Activated CD4-positive, alpha-beta T cell treated with anti-CD3 and anti-CD28 coated beads, Interleukin-2, amount 10 ng/mL, durations not matched to agents 7 days and 5 days (primary cell): ENCODE measurements at places on chromosomes 3 and 15.

DNA sequence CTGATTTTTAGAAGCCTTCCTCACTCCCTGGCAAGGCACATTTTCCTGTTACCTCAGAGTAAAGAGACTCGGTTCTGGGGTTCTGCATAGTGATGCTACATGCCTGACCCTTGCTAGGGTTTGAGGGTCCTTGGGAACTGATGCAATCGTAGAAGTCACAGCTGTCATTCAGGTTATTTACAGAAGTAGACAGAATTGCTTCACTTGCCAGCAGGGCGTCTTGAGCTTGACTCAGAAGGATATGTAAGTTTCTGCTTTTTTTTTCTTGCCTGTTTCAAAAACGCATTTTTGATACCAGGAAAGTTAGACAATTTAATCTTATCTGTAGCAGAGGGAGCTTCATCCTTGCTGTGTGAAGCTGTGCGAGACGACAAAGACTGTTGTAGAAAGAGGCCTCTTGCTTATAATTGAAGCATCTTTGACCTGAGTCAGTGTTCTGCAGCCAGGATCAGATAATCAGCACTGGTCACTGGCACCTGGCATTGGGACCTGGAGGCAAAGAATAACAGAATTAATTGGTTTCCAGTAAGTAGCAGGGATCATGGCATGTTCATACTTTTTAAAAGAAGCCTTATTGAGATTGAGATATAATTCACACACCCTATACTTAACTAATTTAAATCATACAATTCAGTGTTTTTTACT lies 24.8 kb downstream of the CACNA1D start:
- peaks cover 15% of the 10 kb centered on the region for H3K27me3 ChIP-seq
- no peak for DNase-seq
- no peaks in the 10 kb centered on the region for H3K36me3 ChIP-seq
- no peaks in the 10 kb centered on the region for H3K4me1 ChIP-seq
- H3K27ac ChIP-seq, result no peak overlapping the region

GRCh38 chr3:126487151-126487771 lies 11.6 kb upstream of the ZXDC start:
- no peak overlapping the region for H3K4me3 ChIP-seq
- peaks cover 17% of the 10 kb centered on the region for H3K4me1 ChIP-seq

DNA sequence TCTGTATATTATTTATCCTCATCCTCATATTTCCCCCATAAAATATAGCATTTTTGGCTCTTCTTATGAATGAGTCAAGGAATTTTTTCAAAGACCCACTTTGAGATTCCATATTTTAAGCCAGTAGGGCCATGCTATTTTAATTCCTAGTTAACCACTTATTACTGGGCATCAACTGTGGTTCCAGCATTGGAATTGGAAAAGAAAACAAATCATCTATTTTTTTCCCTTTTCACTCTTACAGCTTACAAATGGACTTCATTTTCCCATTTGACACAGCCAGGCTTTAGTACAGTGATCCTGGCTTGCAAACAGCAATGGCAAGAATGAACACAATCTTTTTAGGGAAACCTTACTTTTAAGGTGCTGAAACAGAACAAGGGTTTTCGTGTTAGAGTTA lies 19.4 kb upstream of the PLCL2 start:
- H3K27me3 ChIP-seq, result peaks cover 26% of the 10 kb centered on the region
- no peak overlapping the region for H3K27ac ChIP-seq
- H3K36me3 ChIP-seq, result peaks cover 3% of the 10 kb centered on the region
- H3K4me3 ChIP-seq, result no peak overlapping the region
- DNase-seq, result no peak
- peaks cover 12% of the 10 kb centered on the region for H3K4me1 ChIP-seq

DNA sequence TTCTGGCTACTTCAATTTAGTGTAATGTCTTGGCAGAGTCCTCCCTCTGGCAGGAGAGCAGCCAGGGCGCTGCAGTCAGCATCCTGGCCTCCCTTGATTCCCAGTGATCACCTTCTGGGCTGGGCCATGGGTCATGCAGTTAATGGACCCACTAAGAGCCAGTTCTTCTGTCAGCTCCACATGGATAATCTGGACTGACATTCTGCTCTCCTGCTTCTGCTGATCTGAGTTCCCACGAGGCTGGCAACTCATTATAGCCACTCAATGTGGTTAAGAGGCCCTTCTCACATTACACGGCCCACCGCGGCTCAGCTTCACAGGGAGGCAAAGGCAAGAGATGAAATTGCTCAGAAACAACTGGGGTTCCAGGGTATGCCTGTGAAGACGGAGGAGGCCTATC lies 94.0 kb downstream of the WDR76 start:
- H3K27ac ChIP-seq, result no peak overlapping the region
- no peaks in the 10 kb centered on the region for H3K4me1 ChIP-seq
- DNase-seq, result no peak
- H3K27me3 ChIP-seq, result no peaks in the 10 kb centered on the region

GRCh38 chr3:127153506-127153815 lies 39.5 kb upstream of the PRR23E start:
- no peaks in the 10 kb centered on the region for H3K36me3 ChIP-seq
- no peak overlapping the region for H3K4me3 ChIP-seq
- H3K27me3 ChIP-seq, result no peaks in the 10 kb centered on the region
- DNase-seq, result no peak
- H3K4me1 ChIP-seq, result no peaks in the 10 kb centered on the region

- no peaks in the 10 kb centered on the region for H3K27me3 ChIP-seq
- no peak overlapping the region for H3K4me3 ChIP-seq
- H3K4me1 ChIP-seq, result peaks cover 9% of the 10 kb centered on the region
- no peaks in the 10 kb centered on the region for H3K36me3 ChIP-seq
Observed at GRCh38 chr15:40852529-40852928, 8.7 kb downstream of the SPINT1 start.

DNA sequence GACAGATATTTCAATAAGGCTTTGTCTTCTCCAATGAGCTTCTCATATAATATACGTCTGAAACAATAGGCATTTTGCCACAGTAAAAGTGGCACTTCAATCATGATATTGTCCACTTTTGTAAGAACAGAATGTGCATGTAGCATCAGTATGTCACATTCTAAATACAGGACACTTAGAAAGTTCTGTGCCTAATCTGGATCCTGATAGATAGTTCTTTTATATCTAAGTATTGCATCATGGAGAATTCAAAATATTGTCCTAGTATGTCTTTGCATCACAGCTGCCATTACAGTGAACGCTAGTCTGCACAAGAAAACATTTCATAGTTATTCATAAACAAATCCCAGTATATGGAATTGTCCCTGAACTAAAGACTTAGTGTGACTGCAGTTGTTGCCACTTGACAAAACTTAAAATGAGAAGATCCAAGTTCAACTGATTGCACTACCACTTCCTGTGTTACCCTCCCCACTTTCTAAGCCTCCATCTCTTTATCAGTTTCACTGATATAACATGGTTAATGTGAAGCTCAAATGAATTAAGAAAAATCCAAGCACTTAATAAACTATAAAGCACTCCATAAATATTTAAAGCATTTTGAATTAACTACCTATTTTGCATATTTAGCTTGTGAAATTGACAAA lies 19.6 kb downstream of the LRRFIP2 start:
- no peak for DNase-seq
- H3K27ac ChIP-seq, result no peak overlapping the region
- peaks cover 24% of the 10 kb centered on the region for H3K36me3 ChIP-seq

GRCh38 chr3:161745741-161746140 lies 249.1 kb downstream of the OTOL1 start:
- no peaks in the 10 kb centered on the region for H3K36me3 ChIP-seq
- no peak overlapping the region for H3K4me3 ChIP-seq
- no peaks in the 10 kb centered on the region for H3K27me3 ChIP-seq
- DNase-seq, result no peak

GRCh38 chr15:25987638-25988037 lies 124.5 kb upstream of the ATP10A start:
- H3K4me3 ChIP-seq, result no peak overlapping the region
- no peaks in the 10 kb centered on the region for H3K36me3 ChIP-seq
- no peaks in the 10 kb centered on the region for H3K4me1 ChIP-seq
- H3K27me3 ChIP-seq, result no peaks in the 10 kb centered on the region
- no peak for DNase-seq

DNA sequence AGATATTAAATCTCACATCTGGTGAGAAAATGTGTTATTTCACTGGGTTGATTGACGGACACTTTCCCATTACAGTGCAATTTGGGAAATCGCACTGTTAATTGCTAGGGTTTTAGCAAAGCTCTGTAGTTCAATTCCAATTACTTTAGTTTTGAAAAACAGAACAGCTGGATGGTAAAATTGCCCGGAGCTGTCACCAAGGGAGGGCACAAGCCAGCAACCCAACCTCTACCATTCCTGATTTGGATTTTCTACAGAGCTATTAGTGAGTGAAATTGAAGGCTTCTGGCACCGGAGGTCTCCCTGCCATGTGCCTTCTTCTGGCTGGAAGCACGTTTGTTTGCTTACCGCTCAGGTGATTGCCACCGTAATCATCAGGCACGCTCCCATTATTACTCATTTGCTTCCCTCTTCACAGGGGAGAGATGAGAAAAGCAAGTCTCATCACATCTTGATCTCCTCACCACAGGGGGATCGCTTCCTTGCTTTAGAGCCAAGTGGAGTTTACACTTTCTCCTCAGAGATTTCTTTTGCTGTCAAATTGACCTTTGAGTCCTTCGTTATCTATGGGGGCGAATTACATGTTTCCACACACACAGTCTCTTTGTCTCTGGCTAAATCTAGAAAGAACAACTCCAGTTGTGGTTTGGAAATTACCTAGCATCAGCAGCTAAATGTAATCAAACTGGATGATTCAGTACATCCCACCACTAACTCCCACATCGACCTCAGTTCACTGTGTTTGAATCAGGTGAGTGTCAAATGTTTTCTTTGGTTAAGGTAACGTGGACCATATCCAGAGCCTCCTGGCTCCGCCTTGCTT lies 421.7 kb upstream of the GOLIM4 start:
- DNase-seq, result no peak
- no peaks in the 10 kb centered on the region for H3K27me3 ChIP-seq
- H3K4me3 ChIP-seq, result no peak overlapping the region
- H3K36me3 ChIP-seq, result no peaks in the 10 kb centered on the region
- no peaks in the 10 kb centered on the region for H3K4me1 ChIP-seq

DNA sequence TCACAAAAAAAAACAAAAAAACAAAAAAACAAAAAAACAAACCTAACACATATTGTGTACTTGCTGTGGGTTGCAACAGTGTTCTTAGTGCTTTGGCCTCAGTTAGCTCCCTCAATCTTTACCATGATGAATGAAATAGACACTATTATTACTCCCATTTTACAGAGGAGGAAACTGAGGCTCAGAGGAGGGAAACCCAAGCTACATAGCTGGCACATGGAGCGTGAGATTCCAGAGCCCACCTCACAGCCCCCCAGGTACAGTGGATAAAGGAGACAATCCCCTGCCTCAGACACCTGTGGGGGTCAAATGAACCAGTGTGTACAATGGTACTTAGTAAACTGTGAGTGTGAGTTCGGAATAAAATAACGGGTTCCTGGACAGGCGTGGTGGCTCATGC lies 104.9 kb upstream of the SMAD3 start:
- no peaks in the 10 kb centered on the region for H3K36me3 ChIP-seq
- no peak overlapping the region for H3K4me3 ChIP-seq
- DNase-seq, result no peak
- no peaks in the 10 kb centered on the region for H3K27me3 ChIP-seq
- H3K4me1 ChIP-seq, result peaks cover 7% of the 10 kb centered on the region

- no peak overlapping the region for H3K4me3 ChIP-seq
- H3K27me3 ChIP-seq, result no peaks in the 10 kb centered on the region
- DNase-seq, result no peak
- no peaks in the 10 kb centered on the region for H3K4me1 ChIP-seq
Observed at GRCh38 chr15:94443186-94443585, 211.8 kb downstream of the MCTP2 start.

GRCh38 chr3:15310491-15311370 lies 21.7 kb downstream of the SH3BP5 start:
- H3K4me1 ChIP-seq, result peaks cover 64% of the 10 kb centered on the region
- DNase-seq, result peak; percentile 70
- H3K36me3 ChIP-seq, result peaks cover 15% of the 10 kb centered on the region
- H3K27ac ChIP-seq, result peak overlapping the region; percentile 82

DNA sequence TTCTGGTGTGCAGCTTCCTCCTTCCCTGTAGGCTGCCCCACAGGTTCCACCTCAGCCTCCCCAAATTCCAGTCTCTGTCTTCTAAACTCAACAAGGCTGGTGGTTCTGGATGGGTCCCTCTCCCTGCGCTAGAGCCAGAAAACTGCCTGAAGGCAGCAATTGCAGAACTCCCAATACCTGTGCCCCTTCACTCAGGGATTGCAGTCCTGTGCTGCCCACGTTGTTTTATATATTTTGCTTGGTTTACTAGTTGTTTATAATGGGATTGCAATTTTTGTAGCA lies 14.8 kb upstream of the NPTN start:
- peaks cover 2% of the 10 kb centered on the region for H3K4me1 ChIP-seq
- DNase-seq, result no peak
- H3K27ac ChIP-seq, result no peak overlapping the region
- H3K4me3 ChIP-seq, result no peak overlapping the region
- H3K36me3 ChIP-seq, result peaks cover 2% of the 10 kb centered on the region

GRCh38 chr3:51938780-51939425 lies 2.8 kb downstream of the RRP9 start:
- H3K27ac ChIP-seq, result no peak overlapping the region
- no peaks in the 10 kb centered on the region for H3K27me3 ChIP-seq
- DNase-seq, result no peak
- H3K4me1 ChIP-seq, result peaks cover 42% of the 10 kb centered on the region

GRCh38 chr3:140994316-140994715 lies 52.7 kb downstream of the SLC25A36 start:
- H3K27me3 ChIP-seq, result peaks cover 24% of the 10 kb centered on the region
- H3K4me1 ChIP-seq, result no peaks in the 10 kb centered on the region
- H3K4me3 ChIP-seq, result no peak overlapping the region
- H3K36me3 ChIP-seq, result no peaks in the 10 kb centered on the region
- no peak overlapping the region for H3K27ac ChIP-seq

GRCh38 chr15:57263520-57263919 lies 112.8 kb upstream of the CGNL1 start:
- no peak overlapping the region for H3K4me3 ChIP-seq
- no peak for DNase-seq
- no peaks in the 10 kb centered on the region for H3K27me3 ChIP-seq

GRCh38 chr3:67289626-67290025 lies 291.5 kb downstream of the KBTBD8 start:
- no peaks in the 10 kb centered on the region for H3K36me3 ChIP-seq
- no peak overlapping the region for H3K4me3 ChIP-seq
- peaks cover 2% of the 10 kb centered on the region for H3K27me3 ChIP-seq
- H3K27ac ChIP-seq, result no peak overlapping the region
- H3K4me1 ChIP-seq, result no peaks in the 10 kb centered on the region

DNA sequence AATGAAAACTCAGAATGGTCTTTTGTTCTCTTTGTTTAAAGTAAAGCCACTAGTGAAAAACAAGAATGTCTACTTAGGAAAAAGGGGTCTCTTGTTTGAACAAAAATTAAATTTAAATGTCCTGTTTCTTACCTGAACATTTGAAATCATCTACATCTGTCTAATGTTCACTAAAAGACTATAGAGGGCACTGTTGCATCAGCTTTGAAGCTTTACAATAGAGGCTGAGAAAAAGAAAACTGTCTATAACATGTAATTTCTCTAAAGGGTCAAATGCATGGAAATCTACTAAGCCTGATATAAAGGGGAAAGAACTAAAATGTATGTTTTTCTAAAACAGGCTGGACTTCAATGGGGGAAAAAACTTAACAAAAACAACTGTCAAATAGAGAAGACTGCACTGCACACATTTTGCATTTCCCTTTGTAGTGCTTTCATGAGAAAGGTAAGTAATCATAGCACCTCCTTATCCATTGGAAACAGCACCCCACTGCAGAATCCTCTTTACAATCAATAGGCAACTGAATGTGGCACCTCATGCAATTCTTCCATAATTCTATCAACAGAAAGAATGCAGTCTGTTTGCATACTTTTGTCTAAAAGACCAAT lies 26.3 kb downstream of the DPH6 start:
- no peaks in the 10 kb centered on the region for H3K4me1 ChIP-seq
- no peaks in the 10 kb centered on the region for H3K27me3 ChIP-seq
- H3K36me3 ChIP-seq, result no peaks in the 10 kb centered on the region
- peak; percentile 11 for DNase-seq
- no peak overlapping the region for H3K27ac ChIP-seq
